Jurkat, Clone E6-1 (cell line): ENCODE measurements at places on chromosomes 7 and 10.

DNA sequence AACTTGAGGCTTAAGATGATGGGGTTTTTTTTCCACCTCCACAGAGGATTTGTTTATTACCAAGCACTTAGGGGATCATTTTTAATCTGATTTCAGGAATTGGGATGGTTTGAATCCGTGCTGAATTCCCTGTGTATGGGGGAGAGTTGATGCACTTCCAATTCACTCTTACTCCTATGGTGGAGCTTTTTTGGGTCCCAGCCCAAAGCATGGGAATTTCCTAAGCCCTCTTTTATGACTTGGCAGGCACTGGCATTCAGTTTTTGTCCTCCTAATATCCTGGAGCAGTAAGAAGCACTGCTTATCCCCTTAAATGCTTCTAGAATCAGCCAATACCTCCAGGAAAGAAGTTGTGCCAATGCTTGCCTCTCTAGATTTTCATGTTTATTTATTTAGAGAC, 78.7 kb downstream of the HYCC1 start:
- no peak for DNase-seq

GRCh38 chr7:8627325-8627724, 193.9 kb downstream of the NXPH1 start:
- no peak for DNase-seq

- no peak for DNase-seq
Measured at GRCh38 chr7:22731766-22732165, 4.8 kb downstream of the IL6 start.

DNA sequence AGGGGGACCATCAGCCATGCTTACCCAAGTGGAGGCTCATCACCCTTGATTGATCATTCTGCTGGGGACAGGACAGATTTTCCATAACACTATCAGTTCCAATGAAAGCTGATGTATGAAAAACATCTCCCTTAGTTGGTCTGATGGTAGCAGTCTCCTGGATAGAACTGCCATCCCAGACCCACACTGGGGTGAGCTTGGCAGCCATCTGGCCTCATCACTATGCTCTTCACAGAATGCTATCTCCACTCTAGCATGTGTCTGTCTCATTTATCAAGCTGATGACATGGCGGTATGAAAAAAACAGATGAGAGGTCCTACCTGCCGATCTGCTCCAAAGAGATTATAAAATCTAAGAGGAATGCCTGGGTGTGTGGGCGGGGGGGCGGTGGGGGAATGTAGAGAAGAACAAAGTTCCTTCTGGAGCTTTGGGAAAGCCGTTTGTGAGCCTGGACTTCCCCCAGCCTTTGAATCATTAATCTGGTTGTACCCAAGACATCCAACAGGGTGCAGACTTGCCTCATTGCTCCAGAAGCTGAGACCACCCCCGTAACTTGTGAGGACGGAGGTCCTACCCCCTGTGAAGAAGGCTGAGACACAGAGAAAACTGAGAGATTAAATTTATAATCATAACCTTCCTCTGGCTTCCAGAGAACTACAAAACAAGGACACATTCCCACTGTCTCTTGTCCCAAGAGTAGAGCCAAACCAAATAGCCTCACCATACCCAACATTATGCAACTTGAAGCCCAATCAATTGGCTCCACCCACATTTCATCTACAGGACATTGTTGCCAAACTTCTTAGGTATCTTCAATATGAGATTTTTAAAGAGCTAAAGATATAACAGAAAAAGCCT, 340.8 kb downstream of the KCNMA1 start:
- no peak for DNase-seq

GRCh38 chr10:33353334-33353733, 18.9 kb upstream of the NRP1 start:
- DNase-seq: no peak

- no peak for DNase-seq
Measured at GRCh38 chr10:5543623-5544022, 18.9 kb downstream of the CALML3 start.

DNA sequence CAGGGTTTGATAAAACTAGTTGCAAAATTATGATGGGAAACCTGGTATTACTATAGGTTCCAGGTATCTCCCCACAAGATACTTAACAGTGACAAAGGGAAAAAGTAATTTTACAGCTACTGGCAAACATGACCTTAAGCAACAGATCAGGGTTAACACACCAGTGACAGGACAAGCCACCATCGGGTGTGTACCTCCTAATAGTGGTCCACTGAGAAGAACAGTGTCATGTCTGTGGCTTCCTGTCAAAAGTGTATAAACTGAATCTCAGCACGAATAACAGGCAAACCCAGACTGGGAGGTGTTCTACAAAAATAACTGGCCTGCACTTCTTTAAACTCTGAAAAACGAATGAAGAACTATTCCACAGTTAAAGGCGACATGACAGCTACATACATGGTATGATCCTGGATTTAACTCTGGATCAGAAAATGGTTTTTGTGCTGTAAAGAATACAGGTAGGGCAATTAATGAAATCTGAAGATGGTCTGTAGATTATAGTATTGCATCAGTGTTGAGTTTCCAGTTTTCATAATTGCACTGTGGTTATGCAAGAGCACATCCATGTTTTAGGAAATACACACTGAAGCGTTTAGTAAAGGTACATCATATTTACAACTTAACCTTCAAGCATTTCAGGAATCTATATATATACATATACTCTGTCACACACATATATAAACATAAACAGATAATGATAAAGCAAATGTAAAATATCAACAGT, 32.0 kb upstream of the ARMS2 start:
- DNase-seq: no peak

- no peak for DNase-seq
Measured at GRCh38 chr10:64537928-64538327, 1016.7 kb downstream of the REEP3 start.

- DNase-seq: no peak
Measured at GRCh38 chr10:43201545-43202131, 63.4 kb downstream of the CSGALNACT2 start.

DNA sequence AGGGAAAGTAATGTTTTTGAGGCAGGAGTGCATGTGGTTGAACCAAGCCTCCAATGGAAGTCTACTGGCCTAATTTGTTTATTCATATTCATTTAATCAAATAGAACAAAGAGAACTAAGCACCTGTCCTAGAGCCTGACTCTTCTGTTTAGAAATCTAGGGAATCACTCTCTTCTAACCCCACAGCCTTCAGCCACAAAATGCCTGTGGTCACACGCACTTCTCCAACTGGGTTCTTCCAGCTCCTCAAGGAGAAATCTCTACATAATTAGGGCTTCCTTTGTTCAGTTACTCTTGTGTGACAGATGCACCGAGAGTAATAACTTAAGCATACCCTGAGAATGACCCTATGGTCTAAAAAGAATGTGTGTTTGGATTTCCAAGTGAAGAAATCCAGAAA, 133.7 kb upstream of the NAMPT start:
- no peak for DNase-seq

DNA sequence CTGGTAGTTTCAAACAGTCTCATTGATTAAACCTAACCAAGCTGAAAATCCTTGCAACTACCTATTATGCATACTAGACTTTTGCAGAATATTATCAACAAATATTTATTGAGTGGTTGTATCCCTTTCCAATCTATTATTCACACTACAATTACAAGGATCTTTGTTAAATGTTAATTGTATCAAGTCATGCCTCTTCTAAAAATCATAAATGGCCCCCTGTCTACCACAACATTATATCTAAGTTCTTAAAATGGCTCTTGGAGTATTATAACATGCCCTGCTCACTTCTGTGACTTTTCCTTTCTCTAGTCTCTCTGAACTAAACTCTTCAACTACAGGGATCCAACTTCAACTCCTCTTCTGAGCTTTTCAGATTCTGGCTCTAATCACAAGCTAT, 219.3 kb downstream of the IMMP2L start:
- DNase-seq: no peak

DNA sequence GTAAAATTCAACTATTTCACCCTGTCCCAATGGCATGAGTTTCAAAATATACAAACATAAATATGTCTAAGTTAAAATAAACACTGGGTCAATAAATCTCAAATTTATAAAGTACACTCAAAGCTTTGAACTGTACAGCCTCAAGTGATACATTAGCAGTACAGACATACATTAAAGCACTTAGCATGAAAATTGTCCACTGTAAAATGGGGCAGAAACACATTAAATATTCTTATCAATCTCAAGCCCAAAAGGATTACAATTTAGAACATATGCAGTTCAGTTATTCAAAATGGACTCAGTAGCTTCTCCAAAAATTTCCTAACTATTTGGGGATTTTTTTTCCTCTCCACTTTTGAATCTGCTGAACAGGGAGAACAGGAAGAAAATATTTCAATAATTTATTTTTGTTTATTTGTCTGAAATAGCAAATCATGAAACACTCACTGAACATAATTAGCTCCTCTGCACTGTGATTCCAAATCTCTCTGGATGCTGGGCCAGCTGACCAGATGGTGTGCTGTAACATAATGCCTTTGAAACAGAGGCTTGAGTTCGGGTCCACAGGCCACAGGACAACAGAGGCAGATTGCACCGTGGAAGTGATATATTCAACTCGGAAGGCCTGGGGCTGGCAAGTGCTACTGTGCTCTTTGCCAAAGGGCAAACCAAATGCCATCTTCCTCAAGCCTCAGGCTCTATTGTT, 248.9 kb upstream of the LRRN3 start:
- DNase-seq: no peak

DNA sequence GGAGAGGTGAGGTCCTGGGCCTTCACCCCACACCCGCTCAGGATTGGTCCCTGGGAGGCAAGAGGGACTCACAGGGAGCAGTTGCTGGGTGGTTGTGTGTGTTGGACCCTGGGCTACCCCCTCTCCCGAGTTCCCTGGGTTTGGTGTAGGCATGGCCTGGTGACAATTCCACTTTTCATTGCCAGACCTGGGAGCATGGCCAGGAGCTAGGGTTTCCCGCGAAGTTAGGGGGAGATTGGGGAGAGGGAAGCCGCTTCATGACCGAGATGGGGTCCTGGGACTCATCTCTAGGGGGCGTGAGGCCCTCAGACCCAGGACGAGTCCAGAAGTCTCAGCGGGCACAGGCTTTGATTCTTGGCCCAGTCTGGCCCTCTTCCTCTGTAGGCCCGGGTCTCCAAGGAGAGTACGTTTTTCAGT, 606 bp downstream of the PALD1 start:
- DNase-seq: no peak
